ENCODE measurements at places on chromosomes 1 and 21.

GRCh38 chr1:227790868-227791267, 24.6 kb upstream of the PRSS38 start:
- no peak for DNase-seq

DNA sequence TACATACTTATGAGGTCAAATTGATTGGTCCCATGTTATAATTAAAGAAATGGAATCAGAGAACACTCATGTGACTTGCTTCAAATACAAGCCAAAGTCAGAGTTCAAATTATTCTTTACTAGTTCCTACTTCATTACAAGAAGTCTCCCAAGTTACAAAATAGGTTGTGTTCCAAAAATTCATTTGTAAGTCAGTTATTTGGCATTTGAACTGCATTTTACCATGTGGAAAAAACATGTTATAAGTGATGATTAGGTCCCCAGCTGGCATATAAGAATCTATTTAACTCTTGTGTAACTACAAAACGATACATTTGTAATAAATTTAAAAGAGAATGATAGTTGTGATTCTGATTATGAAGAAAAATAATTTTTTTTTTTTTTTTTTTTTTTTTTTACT, 124.1 kb downstream of the DISP1 start:
- DNase-seq, result no peak

DNA sequence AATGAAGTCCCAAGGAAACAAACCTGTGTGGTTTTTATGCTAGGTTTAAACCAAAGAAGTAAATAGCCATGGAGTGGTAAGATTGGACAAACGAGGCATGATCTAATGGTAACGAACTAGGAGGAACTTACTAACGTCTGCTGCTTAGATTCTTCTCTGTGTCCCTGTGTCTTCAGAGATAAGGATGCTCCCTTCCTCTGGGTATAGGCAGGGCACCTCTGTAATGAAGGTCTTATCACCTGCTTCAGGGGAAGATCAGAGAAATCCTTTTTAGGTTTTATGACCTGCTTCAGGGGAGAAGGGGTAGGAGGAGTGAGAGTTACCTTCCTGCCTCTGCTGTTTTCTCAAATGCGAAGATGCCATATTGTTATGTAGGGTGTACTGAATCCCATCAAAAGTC, 214.9 kb upstream of the L1TD1 start:
- DNase-seq, result no peak

GRCh38 chr1:10168912-10169514, 41.4 kb upstream of the KIF1B start:
- no peak for DNase-seq

DNA sequence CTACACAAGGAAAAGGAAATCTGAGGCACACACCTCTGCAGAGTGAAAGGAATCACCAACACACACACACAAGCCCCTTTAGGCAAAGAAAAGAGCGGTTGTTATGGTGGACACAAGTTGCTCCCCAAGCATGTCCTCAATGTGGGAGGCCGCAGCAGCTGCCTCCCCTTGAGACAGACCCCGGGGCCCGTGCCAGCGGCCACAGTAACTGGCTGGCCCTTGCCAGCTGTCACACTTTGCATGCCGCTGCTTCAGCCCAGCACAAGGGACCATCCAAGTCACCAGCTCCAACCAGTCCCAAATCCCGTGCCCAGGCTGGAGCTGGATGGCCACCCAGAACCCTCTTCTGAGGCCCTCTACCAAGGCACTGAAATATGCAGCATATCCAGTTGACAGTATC, 2.9 kb upstream of the OLIG1 start:
- no peak for DNase-seq

DNA sequence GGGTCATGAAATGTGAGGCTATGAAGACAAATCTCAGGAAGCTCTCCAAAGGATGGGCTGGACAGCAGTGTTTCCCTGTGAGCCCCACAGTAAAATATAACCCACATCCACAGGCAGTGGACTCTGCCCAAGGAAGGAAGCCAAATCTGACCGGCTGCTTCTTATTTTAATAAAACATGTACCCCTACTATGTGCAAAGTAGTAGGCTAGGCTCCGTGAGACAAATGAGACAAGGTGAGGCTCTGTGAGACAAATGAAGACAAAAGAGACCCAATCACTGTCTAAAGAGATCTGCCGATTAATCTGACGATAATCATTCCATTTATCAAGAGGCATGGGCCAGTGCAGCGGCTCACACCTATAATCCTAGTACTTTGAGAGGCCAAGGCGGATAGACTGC, 2.1 kb downstream of the ASAP3 start:
- DNase-seq, result no peak

DNA sequence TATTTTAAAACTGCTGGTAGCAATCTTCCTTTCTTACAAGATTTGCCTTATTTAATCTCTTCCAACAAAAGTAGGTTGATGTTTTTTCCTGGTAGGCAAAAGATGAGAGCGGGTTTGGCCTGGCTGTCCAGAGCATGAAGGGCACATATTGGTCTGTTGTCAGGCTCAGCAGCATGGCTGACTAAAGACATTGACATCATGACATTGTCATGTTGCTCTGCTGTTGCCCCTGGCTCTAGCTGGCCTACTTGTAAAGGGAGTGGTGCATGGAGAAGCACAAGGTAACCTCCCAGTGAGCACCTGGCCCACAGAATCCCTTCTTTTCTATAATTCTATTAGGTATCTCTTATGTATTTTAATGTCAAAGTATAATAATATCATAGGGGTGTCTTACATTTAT, 23.6 kb downstream of the GNPAT start:
- no peak for DNase-seq
